Osteocyte (in vitro differentiated cells): ENCODE measurements at places on chromosomes 5 and 9. TPM values are rescaled to one million over a fixed set of nuclear protein-coding genes. Genes with fewer than 3 reads are reported as not detected.
A peak's percentile ranks its signal among the peaks of the same experiment; 100 is the strongest.

DNA sequence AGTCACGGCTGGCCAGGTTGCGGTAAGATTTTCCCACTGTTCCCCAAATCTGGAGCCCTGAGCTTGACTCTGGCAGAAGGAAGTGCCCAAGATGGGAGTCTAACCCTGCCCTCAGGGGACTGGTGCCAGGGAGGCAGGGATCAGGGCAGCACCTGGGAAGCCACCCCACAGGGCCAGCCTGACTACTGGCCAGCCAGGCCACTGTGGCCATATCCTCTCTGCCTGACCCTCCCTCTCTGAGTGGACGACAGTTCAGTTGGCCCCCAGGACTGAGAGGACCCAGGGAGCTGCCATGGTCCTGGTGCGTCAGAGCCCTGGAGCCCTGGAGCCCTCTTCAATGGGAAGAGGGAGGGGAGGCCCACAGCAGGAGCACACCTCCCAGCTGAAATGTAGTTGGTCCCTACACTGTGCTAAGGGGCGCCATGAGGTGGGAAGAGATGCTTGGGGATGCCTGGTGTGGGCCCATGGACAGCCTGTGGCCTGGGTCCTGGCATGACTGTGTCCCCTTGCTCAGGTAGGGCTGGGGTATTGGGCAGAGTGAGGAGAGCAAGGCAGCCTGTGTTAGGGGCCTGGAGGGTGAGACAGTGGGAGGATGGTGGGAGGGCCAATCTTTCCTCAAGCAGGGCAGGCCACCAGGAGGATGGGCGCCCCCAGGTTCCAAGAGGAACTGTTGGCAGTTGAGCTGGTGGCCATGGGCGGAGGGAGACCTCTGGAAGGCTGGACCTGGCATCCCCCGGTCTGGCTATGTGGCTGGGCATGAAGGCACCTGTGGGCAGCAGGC is 81.1 kb downstream of the PHF2 start:
- H3K36me3 ChIP-seq: peaks cover 21% of the 10 kb centered on the region
- H3K4me3 ChIP-seq: no peak overlapping the region
- no peak overlapping the region for H3K27ac ChIP-seq
- H3K4me1 ChIP-seq: no peaks in the 10 kb centered on the region

DNA sequence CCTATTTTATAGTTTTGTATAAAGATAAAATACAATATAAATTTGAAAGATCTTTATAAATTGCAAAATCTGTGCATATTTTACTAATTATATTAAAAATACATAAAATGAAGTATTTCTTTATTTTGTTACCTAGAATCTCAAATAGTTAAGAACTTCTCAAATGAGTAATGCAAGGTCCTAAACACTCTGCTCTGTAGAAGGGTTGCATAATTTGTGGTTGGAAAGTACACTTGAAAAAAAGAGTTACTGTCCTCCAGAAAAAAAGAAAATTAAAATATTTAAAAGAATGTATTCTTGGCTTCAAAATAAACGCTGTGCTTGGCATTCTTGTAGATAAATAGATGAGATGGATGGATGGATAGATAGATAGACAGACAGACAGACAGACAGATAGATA is 428.8 kb upstream of the CDH6 start:
- no peak for DNase-seq
- peaks cover 54% of the 10 kb centered on the region for H3K4me1 ChIP-seq
- H3K27me3 ChIP-seq: no peaks in the 10 kb centered on the region
- H3K36me3 ChIP-seq: peaks cover 6% of the 10 kb centered on the region

GRCh38 chr9:89801341-89801740 is 196.5 kb downstream of the GADD45G start:
- no peak overlapping the region for H3K4me3 ChIP-seq
- DNase-seq: no peak
- H3K36me3 ChIP-seq: no peaks in the 10 kb centered on the region
- H3K27ac ChIP-seq: no peak overlapping the region

ZNF782 gene
- total RNA-seq: 5.0 TPM in 2 replicates

ACTBL2 gene
- not detected in 2 replicates for total RNA-seq

LIFR gene
- 8.1 and 8.9 TPM in 2 replicates for total RNA-seq

MELK gene
- 11.0 and 12.5 TPM in 2 replicates for total RNA-seq

TPRN gene
- 19.8 and 21.7 TPM in 2 replicates for total RNA-seq

PTGR1 gene
- total RNA-seq: 16.5 and 17.1 TPM in 2 replicates

GRCh38 chr9:36136894-36137391 is 410 bp downstream of the GLIPR2 start:
- H3K4me1 ChIP-seq: peaks cover 32% of the 10 kb centered on the region
- H3K27ac ChIP-seq: peak overlapping the region; percentile 69
- H3K36me3 ChIP-seq: no peaks in the 10 kb centered on the region
- no peak for DNase-seq
- H3K27me3 ChIP-seq: no peaks in the 10 kb centered on the region

NRG2 gene
- 0.86 and 1.5 TPM in 2 replicates for total RNA-seq

DNA sequence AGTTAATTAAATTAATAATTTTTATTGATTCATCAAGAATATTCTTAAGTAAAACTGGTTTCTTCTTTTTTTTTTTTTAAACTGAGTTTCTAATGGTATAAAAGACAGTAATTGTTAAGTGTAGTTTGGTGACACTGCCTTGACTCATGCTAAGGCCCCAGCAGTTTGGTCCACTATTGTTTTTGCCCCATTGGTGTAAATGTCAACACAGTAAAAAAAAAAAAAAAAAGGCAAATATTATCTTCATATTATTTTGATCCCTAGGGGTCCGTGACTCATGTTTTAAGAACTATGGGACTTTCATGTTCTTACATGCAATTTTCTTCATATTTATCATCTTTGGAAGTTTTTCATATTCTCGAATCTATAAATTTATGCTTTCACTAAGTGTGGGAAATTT is 29.2 kb upstream of the JAK2 start:
- DNase-seq: no peak
- peaks cover 2% of the 10 kb centered on the region for H3K36me3 ChIP-seq
- H3K27ac ChIP-seq: peak overlapping the region; percentile 45
- peaks cover 50% of the 10 kb centered on the region for H3K4me1 ChIP-seq

- H3K4me1 ChIP-seq: no peaks in the 10 kb centered on the region
- H3K4me3 ChIP-seq: no peak overlapping the region
- no peak for DNase-seq
- peaks cover 13% of the 10 kb centered on the region for H3K27me3 ChIP-seq
These were observed 27.6 kb upstream of the RNF130 start for GRCh38 chr5:180098991-180099732.

DNA sequence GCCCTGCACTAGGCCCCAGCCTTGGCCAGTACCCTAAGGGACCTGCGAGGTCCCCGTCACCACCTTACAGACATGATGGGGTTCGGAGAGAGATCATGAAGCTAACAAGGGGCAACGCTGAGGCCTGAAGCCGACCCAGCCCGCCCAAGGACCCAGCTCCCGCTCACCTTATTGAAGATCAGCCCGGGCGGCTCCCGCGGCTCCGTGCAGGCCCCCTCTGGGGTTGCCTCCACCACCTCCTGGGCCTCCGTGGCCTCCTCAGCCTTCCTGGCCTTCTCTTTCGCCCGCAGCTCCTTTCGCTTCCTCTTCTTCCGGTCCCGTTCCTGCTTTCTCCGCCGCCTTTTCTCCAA is 3.6 kb downstream of the SURF6 start:
- H3K27me3 ChIP-seq: no peaks in the 10 kb centered on the region
- H3K36me3 ChIP-seq: peaks cover 23% of the 10 kb centered on the region
- DNase-seq: no peak
- H3K27ac ChIP-seq: no peak overlapping the region

SLC25A46 gene
- total RNA-seq: 41.9 and 42.9 TPM in 2 replicates

DNA sequence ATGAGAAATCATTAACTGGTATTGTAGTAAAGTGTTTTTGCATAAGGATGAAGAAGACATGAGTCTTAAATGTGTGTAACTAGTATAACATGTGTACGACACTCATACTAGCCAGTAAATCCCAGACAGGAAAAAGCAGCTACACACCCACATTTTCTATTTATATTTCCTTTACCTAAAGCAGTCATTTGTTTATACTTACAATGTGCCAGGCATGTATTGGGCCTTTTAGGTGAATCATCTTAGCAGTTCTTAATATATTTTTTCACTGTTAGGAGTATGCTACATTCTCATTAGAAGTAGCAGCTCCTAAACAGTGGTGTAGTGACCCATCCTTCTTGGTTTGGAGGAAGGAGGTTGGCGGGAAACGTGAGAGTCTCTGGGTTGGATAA is 55.8 kb upstream of the TMC1 start:
- peak overlapping the region; percentile 57 for H3K4me3 ChIP-seq
- no peak for DNase-seq
- H3K36me3 ChIP-seq: no peaks in the 10 kb centered on the region
- H3K27me3 ChIP-seq: no peaks in the 10 kb centered on the region

DNA sequence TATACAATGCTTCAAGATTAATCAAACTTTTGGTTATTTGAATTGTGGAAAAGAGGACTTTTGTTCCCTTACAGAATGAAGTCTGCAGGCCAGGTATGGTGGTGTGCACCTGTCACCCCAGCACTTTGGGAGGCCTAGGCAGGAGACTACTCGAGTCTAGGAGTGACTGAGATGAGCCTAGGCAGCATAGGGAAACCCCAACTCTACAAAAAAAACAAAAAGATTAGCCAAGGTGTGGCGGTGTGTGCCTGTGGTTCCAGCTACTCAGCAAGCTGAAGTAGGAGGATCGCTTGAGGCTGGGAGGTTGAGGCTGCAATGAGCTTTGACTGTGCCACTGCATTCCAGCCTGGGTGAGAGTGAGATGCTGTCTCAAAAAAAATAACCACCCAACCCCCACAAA is 9.3 kb downstream of the CCNH start:
- H3K4me1 ChIP-seq: peaks cover 6% of the 10 kb centered on the region
- no peak for DNase-seq
- H3K4me3 ChIP-seq: no peak overlapping the region

PCDHB13 gene
- 2.2 and 2.4 TPM in 2 replicates for total RNA-seq
